ENCODE measurements at places on chromosomes 1 and 21. TPM values are rescaled to one million over a fixed set of nuclear protein-coding genes. Genes with fewer than 3 reads are reported as not detected.

- DNase-seq: no peak
Observed at GRCh38 chr1:67280696-67281095, 27.0 kb upstream of the IL12RB2 start.

DNA sequence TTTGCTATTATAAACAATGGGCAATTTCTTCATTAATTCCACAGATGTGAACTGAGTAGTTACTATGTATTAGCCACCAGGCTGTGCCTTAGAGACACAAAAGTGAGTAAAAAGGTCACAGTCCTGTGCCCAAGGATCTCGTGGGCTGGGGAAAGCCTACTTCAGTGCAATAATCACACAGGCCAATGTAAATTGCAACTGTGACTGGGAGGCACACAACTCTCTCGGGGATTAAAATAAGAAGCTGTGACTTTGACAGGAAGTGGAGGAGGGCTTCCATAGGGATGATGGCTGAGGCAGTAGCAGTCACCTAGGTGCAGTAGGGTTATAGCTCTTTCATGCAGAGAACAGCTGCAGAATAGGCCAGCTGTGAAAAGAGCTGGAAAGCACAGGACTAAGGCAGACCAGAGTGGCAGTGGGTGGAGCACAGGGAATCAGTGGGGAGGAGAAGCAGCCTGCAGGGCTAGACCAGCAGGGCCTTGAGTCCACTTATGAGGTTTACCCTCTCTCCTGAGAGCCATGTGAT, 121.9 kb downstream of the MAB21L3 start:
- DNase-seq: peak; percentile 64

GRCh38 chr1:111735858-111736544, 3.2 kb downstream of the INKA2 start:
- DNase-seq: peak; percentile 21

Gene UBE2J2
- total RNA-seq: 46.4 TPM

DNA sequence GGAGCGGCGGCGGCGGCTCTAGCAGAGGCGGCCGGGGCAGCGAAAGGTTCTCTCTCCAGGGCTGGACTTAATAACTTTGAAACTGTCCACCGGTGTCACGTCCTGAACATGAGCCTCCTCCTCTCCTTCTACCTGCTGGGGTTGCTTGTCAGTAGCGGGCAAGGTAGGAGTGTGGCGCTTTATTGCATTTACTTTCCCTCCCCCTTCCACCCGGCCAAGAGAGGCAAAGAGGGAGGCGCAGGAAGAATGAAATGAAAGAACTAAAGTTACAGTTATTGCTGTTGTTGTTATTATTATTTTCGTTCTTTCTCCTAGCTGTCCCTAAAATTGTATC, 214 bp downstream of the NCAM2 start:
- DNase-seq: no peak

DNA sequence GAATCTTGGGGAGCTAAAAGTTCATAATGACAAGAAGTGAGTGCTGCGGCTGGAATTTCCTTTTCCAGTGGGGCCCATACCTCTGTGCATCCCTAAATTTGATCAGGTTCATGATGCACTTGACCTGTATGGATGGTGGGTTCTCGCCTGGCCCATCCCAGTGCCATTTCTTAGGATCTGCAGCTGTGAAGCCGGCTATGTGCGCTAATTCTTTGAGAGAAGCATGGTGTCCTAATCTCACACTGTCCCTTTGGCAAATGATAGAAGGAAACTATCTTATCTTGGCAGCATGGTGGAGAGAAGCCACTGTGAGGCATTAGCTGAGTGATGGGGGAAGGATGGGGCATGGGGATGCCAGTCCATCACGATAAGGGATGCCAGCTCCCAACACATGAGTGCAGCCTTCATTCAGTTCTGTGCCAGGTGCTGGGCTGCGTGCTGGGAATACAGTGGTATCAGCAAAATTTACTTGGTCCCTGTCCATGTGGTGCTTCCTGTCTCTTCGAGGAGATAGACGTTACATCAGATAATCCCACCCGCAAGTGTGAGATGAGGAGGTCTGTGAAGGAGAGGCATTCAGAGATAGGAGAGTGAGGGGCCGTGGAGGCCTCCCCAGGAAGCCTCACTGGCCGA, 30.5 kb downstream of the STUM start:
- no peak for DNase-seq

- no peak for DNase-seq
Observed at GRCh38 chr1:114152508-114153260, 985 bp downstream of the SYT6 start.

Gene KIAA0040
- total RNA-seq: 8.7 TPM

GRCh38 chr1:7886405-7886745, 33.5 kb upstream of the UTS2 start:
- no peak for DNase-seq

DNA sequence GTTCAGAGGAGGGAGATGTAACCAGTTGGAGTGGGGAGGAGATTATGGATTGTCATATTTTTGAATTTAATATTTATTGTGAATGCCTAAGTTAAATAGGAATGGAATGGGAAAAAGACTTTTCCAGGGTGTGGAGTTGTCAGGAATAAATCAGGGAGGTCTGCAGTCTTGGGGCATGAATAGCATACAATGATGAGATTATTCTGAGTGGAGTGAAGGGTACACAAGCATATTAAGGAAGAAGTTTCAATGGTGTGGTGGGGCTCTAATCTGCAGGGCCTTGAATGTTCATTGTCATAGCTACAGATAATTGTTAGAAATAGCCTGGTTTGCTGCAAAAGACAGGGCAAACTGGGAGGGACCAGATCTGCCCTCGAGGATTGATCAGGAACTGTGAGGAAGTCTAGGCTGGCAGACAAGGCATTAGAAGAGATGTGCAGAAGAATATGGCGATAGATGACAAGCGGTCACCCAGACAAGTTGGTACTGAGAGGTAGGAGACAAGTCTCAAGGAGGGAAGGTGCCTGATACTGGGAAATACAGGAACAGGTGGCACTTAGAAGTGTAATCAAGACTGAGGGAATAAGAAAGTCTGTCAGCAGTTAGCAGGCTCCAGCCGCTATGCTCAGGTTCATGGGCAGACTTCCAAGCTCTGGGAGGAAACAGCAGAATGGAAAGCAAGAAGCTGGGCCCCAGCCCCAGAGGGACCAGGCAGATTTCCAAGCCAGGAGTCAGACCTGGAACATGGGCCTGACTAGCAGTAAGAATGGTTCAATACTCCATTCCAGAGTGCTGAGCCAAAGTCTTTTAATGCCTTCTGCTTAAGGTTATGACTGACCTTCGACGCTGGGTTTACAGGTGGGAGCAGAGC, 20.9 kb upstream of the RGL1 start:
- no peak for DNase-seq

GRCh38 chr1:240737766-240738265, 125.9 kb upstream of the GREM2 start:
- DNase-seq: no peak

- no peak for DNase-seq
Observed at GRCh38 chr1:157101149-157101548, 1.5 kb upstream of the ETV3L start.

GRCh38 chr1:245585252-245585959, 430.6 kb downstream of the KIF26B start:
- DNase-seq: no peak

GRCh38 chr21:17359781-17360180, 153.1 kb upstream of the CXADR start:
- DNase-seq: no peak

Gene PTGFR
- not detected for total RNA-seq

Gene TNFAIP8L2
- 0.62 TPM for total RNA-seq

- DNase-seq: no peak
Observed at GRCh38 chr1:46543761-46544560, 7.5 kb downstream of the KNCN start.

GRCh38 chr1:53071167-53071865, 9.3 kb downstream of the PODN start:
- DNase-seq: no peak

Gene TMEM51
- total RNA-seq: not detected

Gene RAP1A
- total RNA-seq: 68.5 TPM

Data from CD8-positive, alpha-beta T cell (primary cell).